ENCODE measurements at places on chromosomes 6 and 20.

DNA sequence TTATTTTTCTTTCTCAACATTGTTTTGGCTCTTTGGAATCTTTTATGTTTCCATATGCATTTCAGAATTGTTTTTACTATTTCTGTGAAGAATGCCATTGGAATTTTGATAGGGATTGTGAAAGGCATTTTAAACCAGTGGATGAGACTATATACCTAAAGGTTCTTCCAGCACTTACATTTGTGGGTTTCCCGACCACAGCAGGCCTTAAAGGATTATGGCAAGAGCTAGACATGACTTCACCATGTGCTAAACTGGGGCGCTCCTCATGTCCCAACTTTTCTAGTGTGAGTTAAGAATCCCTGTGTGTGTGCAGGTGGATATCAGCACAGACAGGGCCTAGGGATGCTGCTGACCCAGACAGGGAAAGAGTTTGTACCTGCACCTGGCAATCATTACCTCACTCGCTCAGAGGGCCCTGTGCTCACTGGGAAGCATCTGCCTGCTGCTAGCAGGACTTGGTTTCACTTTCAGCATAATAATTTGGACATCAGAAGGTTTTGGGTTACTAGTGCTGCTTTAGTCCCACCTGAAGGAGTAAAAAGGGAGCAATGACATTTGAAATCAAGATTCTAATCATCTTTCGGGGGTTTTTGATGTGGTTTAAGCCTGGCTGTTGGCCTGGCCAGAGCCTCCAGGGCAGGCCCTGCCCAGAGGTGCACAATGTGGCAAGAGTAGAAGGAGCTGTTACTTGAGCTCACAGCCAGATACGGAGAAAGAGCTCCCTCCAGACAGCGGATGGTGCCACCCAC lies 137.1 kb downstream of the CDC5L start:
- DNase-seq, result peak; percentile 42

- DNase-seq, result no peak
Measured at GRCh38 chr20:40100261-40100660, 588.8 kb downstream of the MAFB start.

- DNase-seq, result no peak
Measured at GRCh38 chr6:148479497-148479896, 136.9 kb downstream of the SASH1 start.

DNA sequence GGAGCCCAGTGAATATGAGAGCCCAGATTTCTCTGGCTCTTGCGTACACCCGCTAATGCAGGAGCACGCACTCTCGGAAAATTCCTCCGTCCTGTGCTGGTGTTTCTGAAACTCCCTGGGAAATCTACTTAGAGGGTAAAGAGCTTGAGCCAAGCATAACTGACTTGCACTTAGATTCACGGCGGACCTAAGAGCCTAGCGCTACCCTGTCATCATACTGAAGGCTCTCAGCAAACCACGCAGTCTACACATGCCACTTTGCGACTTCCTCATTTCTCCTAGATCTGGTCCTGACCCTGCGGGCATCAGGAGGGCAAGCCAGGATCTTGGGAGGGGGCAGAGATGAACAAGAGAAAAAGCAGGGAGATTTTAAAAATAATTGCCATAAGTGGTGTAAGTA lies 324.7 kb downstream of the CD83 start:
- DNase-seq, result no peak

DNA sequence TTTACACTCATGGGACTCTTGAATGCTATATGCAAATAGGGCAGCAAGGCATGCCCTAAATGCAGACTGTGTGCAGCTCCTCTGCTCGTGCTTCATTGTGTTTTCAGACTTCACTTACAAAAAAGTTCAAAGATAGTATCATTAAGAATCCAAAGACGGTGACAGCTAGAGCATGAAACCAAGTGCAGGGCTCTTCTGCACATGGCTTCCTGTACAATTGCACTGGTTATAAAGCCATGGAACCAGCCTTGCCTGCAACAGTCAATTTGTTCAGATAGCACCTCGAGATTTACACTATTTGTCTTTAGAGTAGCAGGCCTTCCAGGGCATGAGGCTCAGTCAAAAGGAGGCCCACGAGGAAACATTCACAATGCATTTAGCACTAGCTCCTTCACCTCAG lies 35.6 kb downstream of the RFPL4B start:
- DNase-seq, result no peak

DNA sequence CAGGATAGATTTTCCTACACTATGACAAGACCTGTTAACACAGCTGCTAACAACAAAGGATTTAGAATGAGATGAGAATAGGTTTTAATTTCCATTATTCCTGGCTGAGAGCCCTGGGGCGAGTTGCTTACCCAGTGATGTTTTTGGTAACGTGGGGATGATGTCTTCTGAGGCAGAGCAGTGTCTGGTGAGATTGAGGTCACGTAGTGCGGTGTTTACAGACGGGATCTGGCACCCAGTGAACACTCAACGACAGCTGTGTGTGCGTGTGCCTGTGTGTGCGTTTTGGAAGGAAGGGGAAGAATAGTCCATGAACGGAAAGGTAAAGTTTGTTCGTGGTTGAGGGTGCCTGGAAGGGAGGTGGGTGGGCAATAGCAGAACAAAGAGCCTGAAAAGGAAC lies 384.7 kb downstream of the C6orf118 start:
- DNase-seq, result no peak

GRCh38 chr6:32868257-32868788 lies 14.3 kb downstream of the PSMB9 start:
- DNase-seq, result peak; percentile 84

GRCh38 chr20:10510216-10510615 lies 75.1 kb downstream of the SLX4IP start:
- DNase-seq, result no peak

DNA sequence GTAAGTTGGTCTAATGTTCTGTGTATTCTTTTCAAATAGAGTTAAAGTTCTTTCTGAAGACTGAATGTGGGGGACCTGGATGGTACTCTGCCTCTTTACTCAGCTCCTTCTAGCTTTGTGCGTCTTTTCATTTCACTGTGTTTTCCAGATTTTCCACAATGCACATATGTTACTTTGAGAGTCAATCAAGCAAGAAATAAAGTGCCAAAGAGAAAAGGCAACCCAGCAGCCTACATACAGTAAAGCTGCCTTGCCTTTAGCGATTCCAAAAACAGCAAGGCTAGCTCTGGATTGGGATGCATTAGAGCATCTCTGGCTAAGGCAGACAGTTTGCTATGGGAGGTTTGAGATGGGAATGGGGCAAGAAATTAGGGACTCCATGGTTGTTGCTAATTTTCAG lies 5.3 kb downstream of the C6orf163 start:
- DNase-seq, result no peak

GRCh38 chr6:1251198-1252155 lies 60.4 kb upstream of the FOXQ1 start:
- no peak for DNase-seq

GRCh38 chr6:25233226-25233625 lies 45.9 kb upstream of the CARMIL1 start:
- DNase-seq, result no peak

GRCh38 chr6:32589596-32590449 lies at the start of gene HLA-DRB1:
Gene HLA-DRB1 (minus strand): TSS chr6:32589848. CDS start chr6:32589742, 106 bp downstream.
- no peak for DNase-seq
